ENCODE measurements at places on chromosomes 4 and X. TPM values are rescaled to one million over a fixed set of nuclear protein-coding genes. Genes with fewer than 3 reads are reported as not detected.
A peak's percentile ranks its signal among the peaks of the same experiment; 100 is the strongest.

TEX11 gene
- not detected for total RNA-seq

ELF4 gene
- total RNA-seq = 24.9 TPM

CXCL9 gene
- not detected for total RNA-seq

GRCh38 chr4:40316333-40316781 lies 18.8 kb upstream of the CHRNA9 start:
- H3K4me1 ChIP-seq = peaks cover 25% of the 10 kb centered on the region
- H3K4me3 ChIP-seq = peak overlapping the region; percentile 72
- peak overlapping the region; percentile 100 for H3K27ac ChIP-seq
- no peaks in the 10 kb centered on the region for H3K27me3 ChIP-seq

- H3K27me3 ChIP-seq = no peaks in the 10 kb centered on the region
- peaks cover 4% of the 10 kb centered on the region for H3K4me1 ChIP-seq
- no peak for DNase-seq
- H3K4me3 ChIP-seq = no peak overlapping the region
Measured at GRCh38 chr4:32003548-32003947, 1283.4 kb downstream of the PCDH7 start.

DNA sequence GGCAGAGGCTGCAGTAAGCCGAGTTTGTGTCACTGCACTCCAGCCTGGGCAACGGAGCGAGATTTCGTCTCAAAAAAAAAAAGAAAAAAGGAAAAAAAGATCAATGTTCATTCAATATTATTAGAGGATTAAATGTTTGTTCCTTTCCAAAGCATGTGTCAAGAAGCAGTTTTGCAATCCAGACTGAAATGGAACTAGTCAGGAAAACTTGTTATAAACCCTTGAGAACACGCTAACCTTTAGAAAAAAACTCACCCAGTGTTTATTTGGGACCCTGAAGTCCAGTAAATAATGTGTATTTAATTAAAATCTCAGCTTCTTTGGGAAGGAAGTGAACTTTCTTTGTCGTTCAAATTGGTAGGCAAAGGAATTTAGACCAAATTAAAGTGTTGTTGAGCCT lies 16.4 kb upstream of the PRSS12 start:
- H3K27me3 ChIP-seq = peaks cover 1% of the 10 kb centered on the region
- DNase-seq = no peak
- H3K4me1 ChIP-seq = peaks cover 9% of the 10 kb centered on the region
- no peak overlapping the region for H3K27ac ChIP-seq
- no peaks in the 10 kb centered on the region for H3K36me3 ChIP-seq

- no peak overlapping the region for H3K4me3 ChIP-seq
- no peak overlapping the region for H3K27ac ChIP-seq
- peaks cover 3% of the 10 kb centered on the region for H3K36me3 ChIP-seq
- H3K27me3 ChIP-seq = no peaks in the 10 kb centered on the region
- no peak for DNase-seq
- peaks cover 36% of the 10 kb centered on the region for H3K4me1 ChIP-seq
Measured at GRCh38 chr4:150082241-150082640, 4.0 kb downstream of the DCLK2 start.

Data from osteocyte (in vitro differentiated cells).